ENCODE measurements at places on chromosomes 11 and 22. TPM values are rescaled to one million over a fixed set of nuclear protein-coding genes. Genes with fewer than 3 reads are reported as not detected.

The HEPHL1 gene
- total RNA-seq, result not detected

The PTS gene
- 78.0 TPM for total RNA-seq

DNA sequence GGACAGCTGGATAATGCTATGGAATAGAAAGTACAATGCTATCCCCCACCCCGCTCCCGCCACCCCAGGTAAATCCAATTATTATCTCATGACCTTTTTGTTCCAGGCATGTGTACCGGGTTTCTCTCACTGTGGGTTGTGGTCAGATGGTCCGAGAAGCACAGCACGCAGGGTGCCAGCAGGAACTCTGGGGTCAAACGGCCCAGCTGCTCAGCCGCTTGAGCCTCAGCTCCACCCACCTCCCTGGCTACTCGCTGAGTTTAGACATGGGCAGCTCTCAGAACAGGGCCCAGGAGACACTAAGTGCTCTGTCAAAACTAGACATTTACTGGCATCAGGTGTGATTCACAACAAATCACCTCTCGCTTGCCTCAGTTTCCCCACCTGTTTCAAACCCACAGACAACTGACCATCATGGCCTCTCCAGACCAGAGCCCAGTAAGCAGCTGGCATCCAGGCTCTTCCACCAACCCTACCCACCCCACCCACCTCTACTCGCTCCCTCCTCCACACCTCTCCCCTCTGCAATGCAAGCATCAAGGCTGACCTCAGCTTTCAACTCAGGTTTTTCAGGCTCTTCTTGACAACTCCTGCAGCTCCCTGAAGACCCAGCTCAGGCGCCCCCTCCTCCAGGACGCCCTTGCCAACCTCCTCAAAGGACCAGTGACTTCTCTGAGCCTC, 13.0 kb upstream of the MFNG start:
- no peak for DNase-seq

DNA sequence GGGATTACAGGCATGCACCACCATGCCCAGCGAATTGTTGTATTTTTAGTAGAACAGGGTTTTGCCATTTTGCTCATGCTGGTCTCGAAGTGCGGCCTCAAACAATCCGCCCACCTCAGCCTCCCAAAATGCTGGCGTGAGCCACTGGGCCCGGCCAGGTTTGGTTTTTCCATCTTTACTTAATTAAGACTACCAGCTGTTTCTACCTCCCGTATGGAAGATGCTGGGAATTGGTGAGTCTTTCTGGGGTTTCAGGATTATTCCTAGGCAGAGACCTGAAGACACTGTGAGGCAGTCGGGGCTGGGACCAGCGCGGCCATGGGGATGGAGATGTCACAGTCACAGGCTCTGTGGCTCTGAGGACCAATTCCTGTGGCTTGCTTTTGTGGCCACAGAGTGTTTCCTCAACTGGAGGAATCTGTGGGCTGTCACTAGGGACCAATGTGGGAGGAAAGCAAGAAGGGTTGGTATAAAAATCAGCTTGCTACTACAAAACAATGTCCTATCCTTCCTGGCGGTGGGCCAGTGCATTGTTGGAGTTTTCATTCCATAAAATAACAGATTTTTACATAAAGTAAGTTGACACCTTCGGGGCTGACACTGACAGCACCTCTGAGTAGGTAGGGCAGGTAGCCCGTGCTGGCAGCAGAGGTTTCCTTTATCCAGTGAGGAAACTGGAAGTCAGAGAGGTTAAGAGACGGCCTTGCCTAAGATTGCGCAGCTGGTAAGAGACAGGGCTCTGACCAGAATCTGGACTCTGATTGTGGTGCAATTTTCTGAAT, 8.4 kb upstream of the FTH1 start:
- DNase-seq, result no peak

- no peak for DNase-seq
Measured at GRCh38 chr11:6733326-6734275, 38.2 kb downstream of the OR2AG2 start.

The GRIK4 gene
- 3.6 TPM for total RNA-seq

The UBQLNL gene
- not detected for total RNA-seq

GRCh38 chr11:84866922-84867321, 760.2 kb downstream of the DLG2 start:
- no peak for DNase-seq

DNA sequence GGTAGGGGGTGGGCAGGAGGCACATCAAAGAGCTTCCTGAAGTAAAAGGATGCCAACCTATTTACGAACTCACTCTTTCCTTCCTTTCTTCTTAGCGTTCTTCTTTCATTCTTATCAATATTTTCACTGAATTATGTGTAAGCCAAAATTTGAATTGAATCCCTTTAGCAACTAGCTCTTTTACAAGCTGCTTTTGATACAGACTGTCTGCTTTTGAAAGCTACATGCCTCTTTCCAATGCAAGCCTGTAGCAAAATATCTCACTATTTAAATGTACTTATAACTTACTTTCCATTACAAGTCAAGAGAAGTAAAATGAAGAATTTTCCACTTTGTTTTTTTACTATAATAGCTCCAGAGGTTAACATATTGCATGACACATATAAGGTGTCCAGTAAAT, 186.6 kb downstream of the NXPE2 start:
- DNase-seq, result no peak

The CABP7 gene
- total RNA-seq, result not detected

- no peak for DNase-seq
Measured at GRCh38 chr22:21816472-21816786, 51.0 kb downstream of the MAPK1 start.

DNA sequence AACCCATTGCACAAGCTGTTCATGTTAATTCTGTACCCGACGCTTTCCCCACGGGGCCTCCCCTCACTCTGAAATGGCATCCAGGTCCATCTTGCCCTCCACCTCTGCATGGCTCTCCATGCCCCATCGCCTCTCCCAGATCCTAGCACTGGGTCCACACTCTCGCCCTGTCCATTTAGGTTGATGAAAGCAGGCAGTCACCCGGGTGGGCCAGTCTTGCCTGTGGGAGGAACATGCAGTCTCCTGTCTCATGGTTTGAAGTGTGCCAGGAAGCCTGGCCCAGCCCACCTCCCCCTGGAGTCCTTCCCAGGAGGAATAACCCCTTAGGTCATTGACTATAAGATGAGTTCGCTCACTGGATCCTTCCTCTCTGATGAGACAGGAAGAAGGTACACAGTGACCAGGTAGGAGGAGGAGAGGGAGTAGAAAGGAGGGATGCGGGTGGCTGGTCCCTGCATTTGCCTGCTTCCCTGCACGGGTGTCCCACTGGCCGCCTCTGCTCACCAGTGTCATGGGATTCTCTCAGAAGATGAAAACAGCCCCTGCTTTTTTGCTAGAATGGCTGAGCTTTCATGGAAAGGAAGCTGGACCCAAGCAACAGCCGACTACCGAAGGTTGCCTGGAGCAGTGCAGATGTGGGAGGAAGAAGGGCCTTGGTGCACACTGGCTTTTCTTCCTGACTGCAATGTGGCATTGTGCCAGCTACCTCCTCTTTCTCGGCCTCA, 6.8 kb downstream of the TMEM121B start:
- DNase-seq, result no peak

The ACRV1 gene
- total RNA-seq, result not detected

The TRIM48 gene
- not detected for total RNA-seq

The DGAT2 gene
- total RNA-seq, result 75.8 TPM

The ARVCF gene
- 12.0 TPM for total RNA-seq

DNA sequence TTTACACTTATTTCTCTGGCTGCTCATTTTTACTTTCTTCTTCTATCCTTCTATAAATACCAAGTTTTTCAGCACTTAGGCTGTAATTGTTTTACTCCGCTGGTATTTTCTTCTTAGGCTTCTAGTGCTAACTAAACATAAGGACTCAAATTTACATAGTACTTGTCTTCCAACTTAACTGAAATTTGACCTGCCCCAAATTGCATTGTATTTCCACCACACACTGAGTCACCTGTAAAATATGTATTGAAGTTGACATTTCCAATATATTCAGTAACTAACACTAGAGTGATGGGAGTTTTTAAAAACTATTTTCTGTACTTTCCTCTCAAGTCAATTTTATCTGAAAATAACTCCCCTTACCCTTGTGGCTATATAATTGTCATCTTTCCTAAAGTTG, 1794.1 kb upstream of the RAG2 start:
- no peak for DNase-seq

- no peak for DNase-seq
Measured at GRCh38 chr11:69658626-69659450, 16.3 kb downstream of the LTO1 start.

DNA sequence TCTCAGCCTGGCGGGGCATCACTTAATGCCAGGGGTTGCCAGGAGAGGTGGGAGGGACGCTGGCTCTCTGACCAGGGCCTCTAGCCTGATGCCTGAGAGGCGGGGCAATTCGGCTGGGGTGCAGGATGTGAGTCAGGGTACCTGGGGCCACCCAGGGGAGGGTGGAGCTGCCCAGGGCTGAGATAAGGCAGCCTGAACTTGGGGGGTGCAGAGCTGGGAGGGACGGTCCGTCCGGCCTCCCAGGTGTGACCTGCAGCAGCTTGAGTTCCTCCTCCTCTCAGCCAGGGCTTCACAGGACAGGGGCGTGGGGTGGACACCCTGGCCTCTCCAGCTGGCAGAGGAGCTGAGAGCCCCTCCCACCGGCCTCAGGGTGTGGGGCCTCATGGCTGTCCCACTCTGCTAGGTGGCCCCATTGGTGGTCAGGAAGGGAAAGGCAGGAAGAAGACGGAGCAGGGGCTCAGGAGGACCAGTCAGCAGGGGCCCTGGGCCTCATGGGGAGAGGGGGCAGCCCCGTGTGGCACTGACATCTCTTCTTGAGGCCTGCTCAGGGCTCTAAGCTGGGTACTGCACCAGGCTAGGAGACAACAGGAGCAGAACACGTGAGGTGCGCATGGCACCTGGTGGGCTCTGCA, 942 bp upstream of the RPS6KA4 start:
- peak; percentile 62 for DNase-seq

GRCh38 chr22:45772743-45773142, 101.1 kb downstream of the ATXN10 start:
- no peak for DNase-seq

The FZD4 gene
- total RNA-seq, result 60.6 TPM

DNA sequence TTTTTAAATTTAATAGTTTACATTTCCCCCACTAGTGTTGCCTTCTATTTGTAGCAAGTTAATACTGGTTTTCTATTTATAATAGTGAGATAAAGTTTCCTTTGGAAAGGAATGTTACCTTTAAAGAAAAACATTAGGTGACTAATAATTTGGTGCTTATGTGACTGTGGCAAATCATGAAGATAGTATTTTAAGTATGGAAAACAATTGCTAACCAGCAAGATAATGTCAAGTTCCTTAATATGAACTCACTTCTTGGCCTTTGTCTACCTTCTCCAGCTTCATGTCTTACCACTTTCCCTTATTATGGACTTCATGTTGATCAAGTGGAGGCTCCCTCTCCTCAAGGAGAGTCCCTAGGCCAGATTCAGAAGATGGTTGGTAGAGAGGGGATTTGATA, 27.2 kb downstream of the ARHGEF12 start:
- DNase-seq, result no peak

The ASPHD2 gene
- total RNA-seq, result not detected

DNA sequence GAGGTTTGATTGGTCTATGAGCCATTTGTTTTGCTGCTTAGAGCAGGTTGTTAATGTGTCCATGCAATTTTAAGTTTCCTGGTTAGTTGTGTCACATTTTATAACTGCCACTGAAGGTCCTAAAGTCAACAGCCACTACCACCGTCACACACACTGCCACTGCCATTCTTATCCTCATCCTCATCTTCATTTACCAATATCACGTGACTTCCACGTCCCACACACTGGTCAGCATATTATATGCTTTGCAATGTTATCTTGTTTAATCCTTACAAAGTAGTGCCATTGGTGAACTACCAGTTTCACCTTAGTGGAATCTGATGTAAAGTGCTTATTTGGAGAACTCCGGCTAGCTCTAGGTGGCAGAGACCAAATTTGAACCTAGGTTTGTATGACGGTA, 9.7 kb downstream of the MMP26 start:
- no peak for DNase-seq

DNA sequence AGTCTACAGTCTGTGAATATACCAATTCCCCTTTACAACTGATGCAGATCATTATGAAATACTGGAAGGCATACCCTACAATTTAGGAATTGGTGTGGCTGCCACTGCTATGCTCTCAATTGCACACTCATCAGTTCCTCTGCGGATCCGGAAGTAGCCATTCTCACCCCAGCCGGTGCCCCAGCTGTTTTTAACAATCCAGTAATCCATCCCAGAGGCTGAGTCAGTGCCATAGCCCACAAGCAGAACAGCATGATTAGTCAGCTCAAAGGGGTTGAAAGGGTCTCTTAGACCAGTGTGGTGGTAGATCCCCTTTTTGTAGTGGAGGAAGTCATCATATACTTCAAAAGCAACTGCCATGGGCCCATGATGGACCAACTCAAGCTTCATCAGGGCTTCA, 43.6 kb downstream of the CTSC start:
- no peak for DNase-seq

- no peak for DNase-seq
Measured at GRCh38 chr22:37982938-37983859, 1.2 kb downstream of the SOX10 start.

DNA sequence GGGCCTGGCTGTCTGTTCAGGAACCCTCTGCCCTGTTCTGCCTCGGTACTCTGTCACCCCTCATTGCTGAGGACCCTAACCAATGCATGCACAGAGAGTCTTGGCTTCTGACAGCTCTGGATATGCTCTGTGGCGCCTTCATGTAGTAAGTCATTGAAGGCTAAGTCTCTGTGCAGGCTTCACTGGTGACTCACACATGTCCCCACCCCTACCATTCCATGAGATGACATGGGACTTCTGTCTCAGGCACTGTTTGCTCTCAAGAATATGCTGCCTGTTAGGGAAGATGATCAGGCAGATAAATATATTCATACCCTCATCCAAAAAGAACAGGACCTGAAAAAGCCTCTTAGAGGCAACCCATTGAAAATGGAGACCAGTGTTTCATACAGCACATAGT, 43.6 kb upstream of the HORMAD2 start:
- no peak for DNase-seq

GRCh38 chr11:96109331-96110030, 185.6 kb upstream of the MTMR2 start:
- DNase-seq, result peak; percentile 46

DNA sequence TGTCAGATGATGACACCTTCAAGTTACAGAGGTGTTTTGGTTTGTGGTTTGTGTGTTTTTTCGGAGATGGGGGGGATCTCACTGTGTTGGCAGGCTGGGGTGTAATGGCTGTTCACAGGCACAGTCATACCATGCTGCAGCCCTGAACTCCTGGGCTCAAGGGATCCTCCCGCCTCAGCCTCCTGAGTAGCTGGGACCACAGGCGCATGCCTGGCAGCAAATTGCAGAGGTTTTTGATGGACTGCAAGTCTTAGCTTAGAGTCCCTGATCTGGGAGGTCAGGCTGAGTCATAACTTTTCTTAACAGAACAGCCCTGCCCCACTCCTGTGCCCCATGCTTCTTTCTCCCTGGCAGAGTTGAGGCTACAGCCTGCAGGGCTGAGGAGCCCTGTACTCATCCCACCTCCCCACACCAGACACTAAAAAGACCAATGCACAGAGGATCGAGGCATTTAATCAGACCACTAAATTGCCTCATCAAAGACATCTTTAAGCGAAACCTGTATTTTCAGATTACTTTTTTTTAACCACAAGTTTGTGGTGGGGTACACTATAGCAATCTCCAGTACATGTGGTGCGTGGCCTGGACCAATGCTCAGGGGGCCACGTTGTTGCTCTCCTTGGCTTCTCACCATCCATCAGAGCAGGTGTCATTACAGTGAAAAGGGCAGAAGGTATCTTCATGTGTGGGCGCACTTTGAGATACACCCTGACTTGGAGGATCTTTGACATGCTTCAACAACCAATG, 17.1 kb upstream of the ADORA2A start:
- no peak for DNase-seq
